Epithelial cell of umbilical artery (primary cell): ENCODE measurements at places on chromosomes 11 and 22. TPM values are rescaled to one million over a fixed set of nuclear protein-coding genes. Genes with fewer than 3 reads are reported as not detected.

Gene ASCC2
- total RNA-seq, result 15.5 and 17.2 TPM in 2 replicates

Gene GSTT2B
- 1.3 and 9.6 TPM in 2 replicates for total RNA-seq

Gene KRTAP5-7
- total RNA-seq, result not detected in 2 replicates

Gene POU2AF2
- not detected in 2 replicates for total RNA-seq

Gene NDUFA6
- total RNA-seq, result 58.5 and 74.8 TPM in 2 replicates

Gene OR52A1
- not detected in 2 replicates for total RNA-seq

Gene SCO2
- 2.9 and 4.9 TPM in 2 replicates for total RNA-seq

Gene LINC01488
- not detected in 2 replicates for total RNA-seq

Gene NRXN2
- 1.1 TPM in 1 of 2 replicates, not detected in the other for total RNA-seq
